ENCODE measurements at places on chromosomes 2 and 18.

DNA sequence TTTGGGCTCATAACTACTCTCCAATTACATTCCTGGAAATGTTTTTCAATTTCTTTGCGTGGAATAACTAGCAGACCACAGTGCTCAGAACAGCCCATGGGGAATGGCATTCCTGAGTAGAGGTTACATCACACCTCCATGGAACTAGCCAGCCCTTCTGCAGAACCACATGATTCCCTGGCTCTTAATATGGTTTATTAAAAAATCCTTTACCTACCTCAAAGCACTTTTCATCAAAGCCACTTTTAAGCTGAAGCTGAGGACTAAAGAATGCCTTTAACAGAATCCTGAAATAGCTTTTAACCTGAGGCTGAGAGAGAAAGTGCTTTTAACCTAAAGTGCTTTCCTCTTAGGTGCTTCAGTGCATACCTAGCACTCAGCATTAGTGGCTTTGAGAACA lies 376.3 kb downstream of the ARHGAP15 start:
- no peak for DNase-seq

GRCh38 chr18:10149768-10150556 lies 236.1 kb downstream of the VAPA start:
- no peak for DNase-seq

DNA sequence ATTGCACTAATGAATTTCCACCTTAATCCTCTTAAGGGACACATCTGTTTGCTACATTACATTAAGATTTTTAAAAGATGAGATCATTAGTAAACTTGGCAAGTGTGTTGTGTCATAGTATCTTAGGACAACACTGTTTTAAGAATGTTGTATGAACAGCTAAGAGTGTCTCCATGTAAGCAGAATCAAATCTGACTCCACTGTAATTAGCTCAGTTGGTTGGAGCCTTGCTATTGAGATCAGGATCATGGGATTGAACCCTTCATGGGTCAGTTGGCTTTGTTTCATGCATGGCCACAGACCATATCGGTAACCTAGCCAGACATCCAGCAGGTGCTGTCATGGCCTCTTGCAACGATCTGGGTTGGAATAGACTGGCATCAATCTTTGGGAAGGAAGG lies 5.2 kb downstream of the FHOD3 start:
- no peak for DNase-seq

DNA sequence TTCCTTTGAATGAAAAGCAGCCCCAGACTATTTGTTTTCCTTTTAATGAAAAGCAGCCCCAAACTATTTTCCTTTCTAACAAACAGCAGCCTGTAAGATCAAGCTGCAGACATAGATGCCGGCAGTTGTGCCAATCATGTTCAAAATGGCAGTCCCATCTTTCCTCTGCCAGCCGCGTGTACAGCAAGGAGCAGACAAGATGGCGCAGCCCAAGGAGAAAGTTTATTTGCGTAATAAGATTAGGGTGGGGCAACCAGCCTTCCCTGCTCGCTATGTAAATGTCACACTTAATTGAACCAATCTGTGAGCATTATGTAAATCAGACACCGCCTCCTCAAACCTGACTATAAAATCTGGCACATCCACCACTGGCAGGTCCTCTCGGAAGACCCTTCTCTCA lies 226.0 kb downstream of the TGIF1 start:
- DNase-seq = no peak

- DNase-seq = no peak
These were observed 124.0 kb downstream of the OSBPL1A start for GRCh38 chr18:24273596-24273995.

GRCh38 chr2:230614040-230614439 lies 98.6 kb upstream of the CAB39 start:
- DNase-seq = no peak

DNA sequence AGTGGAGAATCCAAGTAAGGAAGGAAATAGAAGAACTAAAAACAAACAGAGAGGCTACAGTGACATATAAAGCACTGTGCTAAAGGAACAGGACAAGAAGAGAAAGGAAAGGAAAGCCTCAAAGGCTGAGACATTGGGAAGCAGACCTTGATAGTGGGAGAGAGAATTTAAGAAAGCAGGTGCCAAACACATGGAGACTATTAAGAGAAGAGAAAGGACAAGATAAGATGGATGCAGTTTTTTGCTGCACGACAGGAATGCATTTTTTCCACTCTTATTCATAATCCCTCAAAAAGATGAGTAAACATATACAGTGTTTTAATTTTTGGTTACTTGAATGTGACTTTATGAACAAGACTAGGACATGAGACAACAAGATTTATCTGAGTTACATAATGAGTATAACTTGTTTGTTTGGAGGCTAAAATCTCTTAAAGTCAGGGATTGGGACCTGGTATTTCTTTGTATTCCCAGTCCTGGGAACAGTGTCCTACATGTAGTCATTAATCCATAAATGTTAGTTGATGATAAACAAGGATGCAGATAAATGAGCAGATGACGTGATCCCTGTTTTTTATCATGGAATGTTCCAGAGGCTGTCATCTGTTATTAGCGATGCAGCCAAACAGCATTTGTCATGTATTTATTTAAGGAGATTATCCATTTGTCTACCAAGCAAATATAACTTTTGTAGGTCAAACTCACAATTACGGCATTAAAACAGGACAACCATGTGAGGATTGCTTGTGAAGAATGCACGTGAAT lies 141.7 kb downstream of the DNER start:
- DNase-seq = no peak

GRCh38 chr2:102782933-102783332 lies 21.1 kb downstream of the TMEM182 start:
- DNase-seq = no peak

GRCh38 chr2:75560022-75560767 lies 544 bp downstream of the EVA1A start:
- no peak for DNase-seq

DNA sequence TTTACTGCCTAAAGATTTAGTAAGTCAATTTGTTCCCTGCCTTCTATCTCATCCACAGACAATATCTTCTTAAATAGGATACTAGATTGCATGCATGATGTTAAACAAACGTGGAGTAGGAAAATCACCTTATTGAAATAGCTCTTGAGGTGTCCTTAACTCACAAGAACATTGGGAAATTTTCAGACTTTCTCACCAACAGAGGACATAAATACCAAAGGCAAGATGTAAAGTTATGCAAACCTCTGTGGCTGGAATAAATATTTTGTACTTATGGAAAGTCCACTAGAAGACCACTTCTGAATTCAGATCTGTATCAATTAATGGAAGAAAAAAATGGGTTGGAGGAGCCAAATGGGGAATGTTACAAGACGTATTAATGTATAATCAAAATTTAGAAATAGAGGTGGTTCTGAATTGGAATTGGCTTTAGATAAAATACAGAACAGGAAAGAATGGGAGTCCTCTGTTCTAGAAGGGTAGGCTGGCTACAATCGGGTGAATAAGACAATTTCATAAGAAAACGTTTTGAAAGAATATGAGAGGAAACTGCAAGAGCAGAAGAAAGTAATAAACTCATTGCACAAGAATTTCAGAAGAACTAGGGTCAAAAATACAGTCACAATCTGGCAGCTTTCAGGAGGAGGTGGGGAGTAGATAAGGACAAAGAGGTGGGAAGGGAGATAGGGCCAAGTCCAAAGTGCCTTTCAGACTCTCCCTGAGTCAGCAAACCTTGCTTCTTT lies 69.3 kb upstream of the FN1 start:
- DNase-seq = no peak

- no peak for DNase-seq
These were observed 405.8 kb upstream of the CDH2 start for GRCh38 chr18:28582724-28583123.

GRCh38 chr2:120673571-120674061 lies 62.1 kb upstream of the GLI2 start:
- DNase-seq = no peak

DNA sequence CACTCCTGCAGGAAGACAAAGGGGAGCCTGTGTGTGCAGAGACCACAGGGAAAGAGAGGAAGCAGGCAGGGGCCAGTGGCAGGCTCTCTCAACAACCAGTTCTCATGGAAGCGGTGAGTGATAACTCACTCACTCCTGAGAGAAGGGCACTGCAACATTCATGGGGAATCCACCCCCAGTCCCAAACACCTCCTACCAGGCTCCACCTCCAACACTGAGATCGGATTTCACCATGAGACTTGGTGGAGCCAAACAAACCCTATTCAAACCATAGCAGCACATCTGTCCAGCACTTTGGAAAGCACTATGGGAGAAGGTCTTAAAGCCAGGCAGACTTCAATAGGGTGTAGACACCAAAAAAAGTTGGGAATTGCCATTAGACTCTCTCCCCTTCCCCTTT lies 345.7 kb upstream of the SPRED2 start:
- DNase-seq = no peak

GRCh38 chr2:109058191-109058632 lies 69.2 kb upstream of the EDAR start:
- no peak for DNase-seq

DNA sequence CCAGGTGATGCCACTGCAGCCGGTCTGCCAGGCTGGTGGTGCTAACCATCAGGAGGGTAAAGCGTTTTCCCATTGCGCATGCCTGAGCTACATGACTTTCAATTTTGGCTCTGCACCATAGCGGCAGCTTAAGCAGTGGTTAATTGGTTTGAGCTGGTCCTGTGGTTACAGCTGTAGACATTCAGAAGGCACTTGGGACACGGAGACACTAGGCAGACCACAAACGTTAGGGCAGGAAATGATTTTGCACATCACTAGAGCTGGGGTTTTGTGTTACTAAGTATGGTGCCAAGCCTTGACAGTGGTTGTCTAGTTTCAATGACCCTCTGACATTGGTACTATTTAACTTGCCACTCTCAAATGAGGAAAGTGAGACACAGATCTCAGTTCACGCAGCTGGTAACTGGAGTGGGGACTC lies 28.9 kb upstream of the CNOT11 start:
- DNase-seq = no peak

GRCh38 chr2:209519271-209519670 lies 95.4 kb downstream of the MAP2 start:
- DNase-seq = no peak

GRCh38 chr18:52995875-52996274 lies 655.9 kb downstream of the DCC start:
- DNase-seq = no peak

DNA sequence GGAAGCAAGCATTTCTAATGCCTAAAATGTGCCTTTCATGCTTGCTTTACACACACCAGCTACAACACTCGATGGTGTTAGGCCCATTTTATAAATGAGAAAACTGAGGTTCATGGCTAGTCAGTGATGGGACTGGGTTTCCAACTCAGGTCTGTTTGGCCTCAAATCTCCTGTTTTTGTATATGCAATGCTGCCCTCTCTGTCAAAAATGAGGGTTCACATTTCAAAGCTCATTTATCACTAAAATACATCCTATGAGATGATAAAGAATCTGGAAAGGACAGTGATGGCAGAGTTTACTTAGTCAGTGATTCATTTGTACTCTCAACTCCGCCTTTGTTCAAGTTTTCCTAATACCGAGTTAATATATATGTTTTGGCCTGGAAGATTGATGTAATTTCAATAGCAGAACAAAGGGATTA lies 92.3 kb downstream of the KCTD1 start:
- no peak for DNase-seq

GRCh38 chr2:32363597-32363996 lies 6.8 kb downstream of the BIRC6 start:
- DNase-seq = no peak

DNA sequence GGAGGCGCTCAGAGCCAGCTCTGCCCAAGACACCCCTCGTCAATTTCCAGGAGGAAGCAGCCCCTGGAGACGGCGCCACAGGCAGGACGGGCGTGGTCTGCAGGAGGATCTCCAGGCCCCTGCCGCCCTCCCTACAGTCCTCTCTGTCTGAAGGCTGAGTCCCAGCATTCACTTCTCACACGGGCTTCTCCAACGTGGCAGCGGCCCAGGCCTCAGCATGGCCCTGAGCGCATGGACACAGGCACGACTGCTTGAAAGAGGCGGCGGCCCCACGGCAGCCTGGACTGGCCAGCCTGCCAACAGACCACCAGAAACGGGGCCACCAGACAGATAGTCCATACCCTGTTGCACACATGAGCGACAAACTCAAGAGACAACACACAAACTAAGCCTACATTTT lies 23.3 kb downstream of the SDC1 start:
- DNase-seq = no peak

GRCh38 chr2:236949089-236949905 lies 136.4 kb upstream of the COPS8 start:
- DNase-seq = no peak

DNA sequence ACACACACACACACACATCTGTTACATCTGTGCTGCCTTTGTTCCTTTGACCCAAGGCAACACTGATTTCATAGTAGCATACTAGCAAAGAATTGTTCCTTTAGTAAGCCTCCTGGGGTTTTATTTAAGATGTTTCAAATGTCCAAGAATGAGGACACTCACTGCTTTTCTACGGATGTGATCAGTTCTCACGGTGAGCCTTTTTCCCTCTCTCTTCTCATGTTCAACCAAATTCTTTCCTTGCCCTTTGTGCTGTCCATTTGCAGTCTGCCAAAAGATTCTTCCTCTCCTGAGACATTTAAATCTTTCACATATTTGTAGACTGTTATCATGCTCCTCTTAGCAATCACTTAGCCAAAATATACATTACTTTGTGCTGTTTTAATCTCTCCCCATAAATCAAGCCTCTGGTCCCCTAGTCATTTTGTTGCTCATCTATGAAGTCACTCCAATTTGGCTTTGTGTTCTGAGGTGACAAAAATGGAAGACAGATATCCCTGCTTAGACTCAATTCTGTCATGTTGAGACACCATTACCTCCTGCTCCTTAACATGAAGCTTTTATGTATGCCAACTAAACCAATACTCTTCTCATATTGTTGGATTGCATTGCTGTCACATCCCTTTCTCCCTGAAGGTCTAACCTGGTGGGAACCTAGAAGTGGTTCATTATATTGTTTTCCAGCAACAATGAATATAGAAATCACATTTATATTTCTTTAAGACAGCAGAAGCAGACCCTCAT lies 1605.3 kb upstream of the ACVR2A start:
- no peak for DNase-seq

DNA sequence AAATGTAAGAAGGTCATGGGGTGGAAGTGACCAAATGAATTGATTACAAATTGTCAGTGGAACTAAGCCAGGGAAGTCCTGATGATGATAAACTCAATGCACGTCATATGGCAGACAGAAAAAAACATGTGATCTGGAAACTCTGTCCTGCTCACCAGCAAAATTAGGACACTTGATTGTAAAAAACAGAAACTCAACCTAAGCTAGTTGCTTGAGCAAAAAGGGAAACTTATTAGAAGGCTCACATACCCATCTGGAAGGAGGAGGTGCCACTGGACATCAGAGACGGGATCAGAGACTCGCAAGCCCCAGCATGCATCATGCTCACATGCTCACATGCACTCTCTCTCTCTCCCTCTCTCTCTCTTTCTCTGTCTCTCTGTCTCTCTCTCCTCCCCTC lies 96.8 kb downstream of the SP3 start:
- no peak for DNase-seq

DNA sequence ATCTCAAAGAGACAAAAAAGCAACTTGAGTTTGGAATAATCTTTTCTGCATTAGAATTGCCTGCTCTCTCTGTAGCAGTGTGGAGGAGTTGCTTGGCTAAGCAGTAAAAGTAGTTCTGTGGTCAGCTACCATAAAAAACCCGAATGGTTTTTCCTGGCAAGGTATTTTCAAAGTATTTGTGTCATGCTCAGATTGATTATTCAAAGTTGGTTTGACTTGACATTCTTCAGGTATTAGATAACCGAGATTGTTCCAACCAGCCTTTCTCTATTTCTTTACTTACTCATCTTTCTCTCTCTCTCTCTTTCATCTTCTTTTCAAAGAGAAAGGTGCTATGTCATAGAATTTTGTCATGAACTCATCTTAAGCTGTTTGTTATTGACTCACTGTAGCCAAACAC lies 404.9 kb downstream of the CPS1 start:
- no peak for DNase-seq

- DNase-seq = no peak
These were observed 33.3 kb upstream of the RMP24 start for GRCh38 chr18:35939138-35939537.
